OCI-LY7 (cell line): ENCODE measurements at places on chromosomes 5 and 9.

DNA sequence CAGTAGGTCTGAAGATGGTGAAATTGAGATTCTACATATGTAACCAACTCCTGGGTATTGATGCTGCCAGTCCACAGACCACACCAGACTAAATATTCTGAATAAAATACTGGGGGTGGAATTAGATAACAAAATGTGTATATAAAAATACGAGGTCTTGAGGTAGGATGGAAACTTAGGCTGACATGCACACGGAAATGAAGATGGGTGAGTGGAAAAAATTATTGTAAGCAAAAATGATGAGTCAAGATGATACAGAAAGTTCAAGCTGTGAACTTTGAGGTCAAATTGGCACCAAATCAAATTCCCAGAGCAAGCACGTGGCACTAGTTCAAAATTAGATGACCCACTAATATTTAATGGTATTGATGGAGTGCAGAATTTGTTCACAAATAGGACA, 713.4 kb upstream of the ACO1 start:
- DNase-seq: no peak

GRCh38 chr5:150582241-150583109, 58.0 kb upstream of the SYNPO start:
- no peak for DNase-seq

GRCh38 chr9:97705354-97705950, 8.3 kb upstream of the XPA start:
- no peak for DNase-seq

GRCh38 chr5:133950821-133951612, 17.4 kb downstream of the C5orf15 start:
- DNase-seq: no peak

DNA sequence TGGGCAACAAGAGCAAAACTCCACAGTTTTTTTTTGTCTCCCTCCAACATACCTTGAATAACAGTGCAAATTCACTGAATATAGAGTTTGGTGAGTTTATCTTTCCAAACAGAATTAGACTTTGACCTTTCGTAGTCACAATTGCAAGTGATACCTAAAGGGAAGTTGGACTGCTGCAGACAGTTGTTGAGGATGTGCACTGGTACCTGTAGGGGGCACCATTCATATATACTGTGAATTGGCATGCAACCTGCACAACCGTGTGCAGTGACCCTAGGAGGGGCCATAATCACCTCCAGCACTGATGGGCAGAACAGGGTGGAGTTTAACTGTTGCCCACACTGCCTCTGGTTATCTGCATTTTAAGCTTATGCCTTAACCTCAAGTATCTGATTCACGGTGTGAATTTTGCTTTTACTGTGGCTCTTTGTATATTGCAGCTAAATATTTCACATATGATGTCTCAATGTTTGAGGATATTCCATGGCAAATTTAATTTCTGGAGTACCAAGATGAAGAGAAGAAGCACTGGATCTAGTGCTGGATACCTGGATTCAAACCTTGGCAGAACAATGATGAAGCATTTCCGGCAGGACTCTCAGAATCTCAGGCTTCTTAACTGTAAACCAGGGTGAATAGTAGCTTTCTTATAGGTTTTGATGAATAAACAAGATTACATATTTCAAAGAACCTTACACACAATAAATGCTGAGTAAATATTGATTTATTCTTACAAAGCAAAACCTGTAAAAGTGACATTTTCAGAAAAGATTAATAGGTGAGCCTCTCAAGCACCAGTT, 144.3 kb downstream of the ACTBL2 start:
- peak; percentile 46 for DNase-seq

DNA sequence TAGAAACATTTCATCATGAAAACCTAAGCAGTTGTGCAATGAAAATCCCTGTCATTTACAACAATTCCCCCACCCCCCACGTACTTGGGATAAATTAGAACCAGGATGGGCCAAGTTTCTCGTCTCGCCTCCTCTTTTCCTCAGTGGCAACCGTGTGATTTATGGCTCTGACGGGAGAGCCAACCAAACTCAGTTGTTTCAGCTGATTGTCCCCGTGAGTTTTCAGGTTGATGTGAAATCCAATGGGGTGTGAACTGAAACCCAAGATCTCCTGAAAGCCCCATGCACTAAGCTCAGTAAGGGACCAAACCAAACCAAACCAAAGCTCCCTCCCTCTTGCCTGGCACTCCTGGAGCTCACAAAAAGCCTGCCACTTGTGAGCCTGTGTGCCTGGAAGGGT, 138.7 kb upstream of the SLC24A2 start:
- DNase-seq: no peak
